ENCODE measurements at places on chromosomes 16 and 17.

GRCh38 chr17:76238847-76239537, 1.3 kb downstream of the RNF157 start:
- no peak for DNase-seq

DNA sequence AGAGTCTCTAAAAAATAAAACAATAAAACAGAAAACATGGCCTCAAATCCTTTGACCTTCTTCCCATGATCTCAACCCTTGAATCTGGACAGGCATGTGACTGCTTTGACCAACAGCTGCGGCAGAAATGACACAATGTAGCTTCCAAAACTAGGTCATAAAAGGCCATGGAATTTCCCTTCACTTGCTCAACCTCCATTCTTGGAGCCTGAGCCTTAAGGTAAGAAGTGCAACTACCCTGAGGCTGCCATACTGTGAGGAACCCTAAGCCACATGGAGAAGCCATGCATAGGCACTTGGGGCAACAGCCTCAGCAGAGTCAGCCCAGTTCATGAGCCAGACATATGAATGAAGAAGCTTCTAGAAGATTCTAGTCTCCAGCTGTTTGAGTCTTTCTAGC, 75.7 kb upstream of the BRD7 start:
- DNase-seq: no peak

DNA sequence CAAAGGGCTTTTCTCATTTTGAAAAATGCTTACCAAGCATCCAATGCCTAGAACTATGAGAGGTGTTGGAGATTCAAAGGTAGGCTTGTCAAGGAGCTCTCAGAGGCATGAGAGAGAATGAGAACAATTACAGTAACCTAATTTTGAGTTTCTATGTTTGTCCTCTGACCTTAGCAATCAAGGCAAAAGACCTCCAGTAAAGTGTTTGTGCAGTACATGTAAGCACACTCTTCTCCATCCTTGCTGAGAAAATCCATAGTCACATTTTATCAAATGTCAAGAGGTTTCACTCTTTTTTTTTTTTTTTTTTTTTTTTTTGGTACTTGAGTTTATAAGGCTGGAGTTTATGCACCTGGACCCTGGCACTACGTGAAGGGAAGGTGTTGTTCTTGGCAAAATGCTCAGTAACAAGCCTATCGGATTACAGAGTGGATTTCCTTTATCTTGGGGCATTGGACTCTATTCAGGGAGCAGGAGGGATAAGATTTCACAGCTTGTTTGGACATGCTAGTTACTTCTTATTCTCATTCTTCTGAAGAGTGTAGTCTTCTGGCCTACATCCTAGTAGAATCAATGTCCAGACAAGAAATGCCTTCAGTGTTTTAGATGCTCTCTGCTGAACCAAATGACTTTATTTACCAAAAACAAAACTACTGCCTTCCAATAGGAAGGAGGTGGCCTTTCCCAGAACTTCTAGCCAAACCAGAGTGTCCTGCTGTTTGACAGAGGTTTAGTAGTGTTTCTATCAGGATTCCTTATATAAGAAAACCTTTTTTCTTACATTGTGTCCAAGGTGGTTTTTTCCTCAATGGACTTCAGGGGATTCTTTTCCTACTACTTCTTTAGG, 21.9 kb downstream of the KCNJ2 start:
- DNase-seq: no peak

DNA sequence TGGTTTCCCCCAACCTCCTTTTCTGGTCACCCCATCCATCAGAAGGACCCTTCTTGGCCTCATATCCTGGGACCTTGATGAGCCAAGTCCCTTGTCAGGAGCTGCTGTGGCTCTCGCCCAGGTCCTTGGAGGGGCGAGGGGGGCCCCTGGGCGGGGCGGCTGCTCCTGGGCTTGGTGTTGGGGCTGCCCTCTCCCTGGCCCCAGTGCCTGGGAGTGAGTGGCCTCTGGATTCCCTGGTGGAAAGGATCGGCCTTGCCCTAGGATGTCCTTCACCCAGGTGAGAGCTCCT, 6.2 kb upstream of the NOTUM start:
- no peak for DNase-seq

GRCh38 chr17:83180264-83180995, 101.0 kb downstream of the METRNL start:
- no peak for DNase-seq

DNA sequence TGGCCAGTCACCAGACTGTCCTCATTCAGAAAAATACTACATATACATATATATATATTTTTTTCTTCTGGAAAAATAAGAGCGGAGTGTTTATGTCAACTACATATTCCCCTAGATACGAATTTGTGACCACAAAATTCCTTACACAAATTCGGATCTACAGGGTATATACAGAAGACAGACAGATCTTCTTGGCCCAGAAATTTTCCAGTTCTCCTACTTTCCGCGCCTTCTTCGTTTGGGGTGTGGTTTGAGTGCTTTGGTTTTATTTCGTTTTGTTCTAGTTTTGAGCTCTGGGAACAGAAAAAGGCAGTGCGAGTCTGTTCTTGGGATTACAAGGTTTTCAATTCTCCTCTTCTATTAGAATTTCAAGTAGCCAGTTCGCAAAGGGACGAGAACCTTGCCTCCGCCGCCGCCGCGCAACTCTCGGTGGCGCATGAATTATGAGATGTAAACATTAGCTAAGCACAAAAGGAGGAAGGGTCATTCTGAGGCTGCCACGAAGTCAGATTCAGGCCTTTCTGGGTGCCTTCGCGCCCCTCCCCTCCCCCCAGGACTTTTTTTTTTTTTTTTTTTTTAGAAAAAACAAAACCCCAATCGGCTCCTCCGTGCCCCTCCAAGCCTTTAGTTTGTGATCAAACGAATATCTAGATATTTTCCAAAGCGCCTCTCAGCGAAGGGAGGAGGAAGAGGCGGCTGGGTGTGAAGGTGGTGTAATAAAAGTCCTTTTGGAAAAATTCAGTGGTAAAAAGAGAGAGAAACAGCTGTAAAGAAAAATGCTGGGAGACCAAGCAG, 1.8 kb upstream of the HOXB4 start:
- no peak for DNase-seq

DNA sequence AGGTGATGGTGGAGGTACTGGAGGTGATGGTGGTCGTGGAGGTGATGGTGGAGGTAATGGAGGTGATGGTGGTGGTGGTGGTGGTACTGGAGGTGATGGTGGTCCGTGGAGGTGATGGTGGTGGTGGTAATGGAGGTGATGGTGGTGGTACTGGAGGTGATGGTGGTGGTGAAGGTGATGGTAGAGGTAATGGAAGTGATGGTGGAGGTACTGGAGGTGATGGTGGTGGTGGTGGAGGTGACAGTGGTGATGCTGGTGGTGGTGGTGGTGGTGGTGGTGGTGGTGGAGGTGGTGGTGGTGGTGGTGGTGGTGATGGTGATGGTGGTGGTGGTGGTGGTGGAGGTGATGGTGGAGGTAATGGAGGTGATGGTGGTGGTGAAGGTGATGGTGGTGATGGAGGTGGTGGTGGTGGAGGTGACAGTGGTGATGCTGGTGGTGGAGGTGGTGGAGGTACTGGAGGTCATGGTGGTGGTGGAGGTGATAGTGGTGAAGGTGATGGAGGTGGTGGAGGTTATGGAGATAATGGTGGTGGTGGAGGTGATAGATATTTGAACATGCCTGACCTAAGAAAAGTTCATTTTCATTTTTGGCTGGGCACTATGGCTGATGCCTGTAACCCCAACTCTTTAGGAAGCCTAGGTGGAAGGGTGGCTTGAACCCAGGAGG, 55.0 kb downstream of the RNF213 start:
- DNase-seq: no peak

GRCh38 chr16:79754081-79754480, 153.5 kb upstream of the MAF start:
- DNase-seq: no peak

DNA sequence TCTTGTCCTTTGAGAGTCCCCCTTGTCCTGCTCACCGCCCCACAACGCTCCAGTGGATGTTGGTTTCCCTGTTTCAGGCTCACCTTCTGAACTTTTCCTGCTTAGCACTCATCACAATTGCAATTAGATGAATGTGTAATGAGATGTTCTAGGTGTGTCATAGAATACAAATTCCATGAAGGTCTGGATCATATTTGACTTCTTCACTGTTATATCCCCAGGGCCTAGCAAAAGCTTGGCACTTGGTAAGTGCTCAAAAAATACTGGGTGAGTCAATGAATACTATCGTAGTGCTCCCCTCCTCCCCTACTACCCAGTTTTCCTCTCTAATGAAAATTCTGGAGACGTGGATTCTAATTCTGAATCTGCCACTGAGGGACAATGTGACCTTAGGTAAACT, 33.1 kb downstream of the DNAH3 start:
- DNase-seq: no peak

DNA sequence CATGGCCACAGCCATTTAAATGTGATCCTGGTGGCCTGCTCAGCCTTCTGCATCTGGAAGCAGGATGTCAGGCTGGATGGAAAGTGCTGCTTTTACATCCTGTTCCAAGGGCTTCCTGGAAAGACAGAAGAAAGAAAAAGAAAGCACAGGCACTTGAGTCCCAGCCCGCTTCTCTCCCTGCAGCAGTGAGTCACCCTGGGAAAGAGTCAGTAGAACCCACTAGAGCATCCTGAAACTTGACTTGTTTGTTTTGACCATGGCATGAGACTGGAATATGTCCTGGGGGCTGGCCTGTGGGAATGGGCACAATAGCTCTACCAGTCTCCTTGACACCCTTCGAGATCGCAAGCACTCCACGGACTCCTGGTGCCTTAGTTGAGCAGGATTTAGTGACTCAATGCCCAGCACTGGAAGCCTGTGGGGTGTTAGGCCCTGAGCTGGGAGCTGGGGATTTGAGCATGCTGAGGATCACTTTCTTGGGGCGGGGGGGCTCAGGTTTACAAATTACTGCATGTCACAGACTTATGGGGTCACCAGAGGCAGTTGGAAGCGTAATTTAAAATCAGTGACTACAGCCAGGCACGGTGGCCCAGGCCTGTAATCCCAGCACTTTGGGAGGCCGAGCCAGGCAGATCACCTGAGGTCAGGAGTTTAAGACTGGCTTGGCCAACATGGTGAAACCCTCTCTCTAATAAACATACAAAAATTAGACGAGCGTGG, 22.1 kb upstream of the GNA13 start:
- DNase-seq: no peak

- DNase-seq: no peak
These were observed 9.7 kb downstream of the ZNF19 start for GRCh38 chr16:71479420-71479819.

- no peak for DNase-seq
These were observed 563 bp downstream of the METRNL start for GRCh38 chr17:83079766-83080578.

GRCh38 chr16:60302261-60302660, 1568.1 kb upstream of the GOT2 start:
- no peak for DNase-seq

GRCh38 chr16:7090628-7091115, 242.0 kb upstream of the RBFOX1 start:
- no peak for DNase-seq

DNA sequence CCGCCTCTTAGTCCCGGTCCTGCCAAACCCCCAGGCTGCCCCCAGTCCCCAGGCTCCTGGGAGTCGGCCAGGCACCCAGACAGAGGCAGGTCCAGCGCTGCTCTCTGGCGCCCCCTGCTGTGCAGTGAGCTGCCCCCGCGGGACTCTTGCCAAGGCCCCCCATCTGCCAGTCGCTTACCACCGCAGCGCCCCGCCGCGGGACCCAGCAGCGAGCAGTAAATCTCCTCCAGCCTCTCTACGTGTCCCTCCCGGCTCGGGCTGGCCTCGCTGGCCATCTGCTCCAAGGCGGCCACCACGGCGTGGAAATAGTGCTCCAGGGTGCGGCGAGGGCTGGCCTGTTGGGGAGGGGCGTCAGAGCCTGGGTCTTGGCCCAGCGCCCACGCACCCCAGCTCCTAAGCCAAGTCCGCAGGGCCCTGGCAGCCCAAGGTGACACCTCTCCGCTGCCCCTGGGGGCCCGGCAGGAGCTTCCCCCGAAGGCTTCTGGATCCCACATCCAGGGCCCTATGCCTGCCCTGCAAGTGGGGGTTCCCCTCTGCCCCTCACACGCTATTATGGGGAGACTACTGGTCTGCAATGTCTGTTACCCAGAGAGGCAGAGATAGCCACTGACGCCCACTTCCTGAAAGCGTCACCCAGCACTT, 33.7 kb upstream of the MFSD6L start:
- no peak for DNase-seq

DNA sequence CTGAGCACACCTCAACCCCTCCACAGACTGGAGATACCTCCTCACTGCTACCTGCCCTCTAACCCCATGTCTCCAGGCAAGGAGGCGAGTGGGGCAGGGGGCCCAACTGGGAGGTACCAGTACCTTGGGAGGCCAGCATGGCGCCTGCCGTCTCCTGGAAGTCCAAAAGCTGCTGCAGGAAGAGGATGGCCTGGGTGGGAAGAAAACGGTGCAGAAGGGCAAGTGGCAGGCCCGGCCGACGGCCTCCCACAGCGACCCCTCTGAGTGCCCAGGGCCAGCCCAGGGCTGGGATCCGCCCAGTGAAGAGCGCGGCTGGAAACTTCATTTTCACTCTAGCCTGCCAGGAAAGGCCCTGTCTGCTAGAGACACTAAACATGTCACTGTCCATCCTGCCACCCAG, 8.5 kb downstream of the ZACN start:
- no peak for DNase-seq

GRCh38 chr16:66603537-66604375, 748 bp upstream of the CMTM3 start:
- peak; percentile 36 for DNase-seq

DNA sequence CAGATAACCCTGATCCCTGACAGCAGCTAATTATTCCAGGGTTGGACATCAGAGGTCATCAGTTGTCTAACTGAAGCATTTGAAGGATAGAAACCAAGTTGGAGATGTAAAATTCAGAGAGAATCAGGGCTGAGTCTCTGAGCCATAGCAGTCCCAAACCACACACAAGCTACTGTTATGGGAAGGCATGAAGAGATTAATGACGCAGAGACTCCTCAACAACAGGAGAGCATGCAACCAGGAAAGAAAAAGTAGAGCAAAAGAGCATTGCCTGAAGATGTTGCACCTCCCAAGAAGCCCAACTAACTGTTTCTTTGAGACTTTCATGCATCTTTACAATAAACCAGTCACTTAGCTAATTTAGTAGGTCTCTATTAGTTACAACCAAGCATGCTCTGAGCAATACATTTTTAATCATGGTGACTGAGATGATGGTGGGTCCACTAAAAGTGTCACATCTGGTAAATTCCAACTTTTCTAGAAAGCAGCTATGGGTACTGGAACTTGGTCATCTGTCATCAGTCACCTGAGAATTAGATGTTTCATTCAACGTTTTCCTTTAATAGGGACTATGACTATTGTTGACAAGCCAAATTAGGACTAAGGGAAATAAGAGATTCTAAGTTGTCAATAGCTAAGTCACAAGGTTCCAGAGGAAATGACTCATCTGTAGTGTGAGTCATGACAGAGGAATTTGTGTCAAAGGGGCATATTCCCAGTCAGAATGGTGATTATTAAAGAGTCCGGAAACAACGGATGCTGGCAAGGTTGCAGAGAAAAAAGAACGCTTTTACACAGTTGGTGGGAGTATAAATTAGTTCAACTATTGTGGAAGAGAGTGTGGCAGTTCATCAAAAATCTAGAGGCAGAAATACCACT, 239.8 kb downstream of the CHD9NB start:
- DNase-seq: peak; percentile 73
